ENCODE measurements at places on chromosomes 12 and 14.

DNA sequence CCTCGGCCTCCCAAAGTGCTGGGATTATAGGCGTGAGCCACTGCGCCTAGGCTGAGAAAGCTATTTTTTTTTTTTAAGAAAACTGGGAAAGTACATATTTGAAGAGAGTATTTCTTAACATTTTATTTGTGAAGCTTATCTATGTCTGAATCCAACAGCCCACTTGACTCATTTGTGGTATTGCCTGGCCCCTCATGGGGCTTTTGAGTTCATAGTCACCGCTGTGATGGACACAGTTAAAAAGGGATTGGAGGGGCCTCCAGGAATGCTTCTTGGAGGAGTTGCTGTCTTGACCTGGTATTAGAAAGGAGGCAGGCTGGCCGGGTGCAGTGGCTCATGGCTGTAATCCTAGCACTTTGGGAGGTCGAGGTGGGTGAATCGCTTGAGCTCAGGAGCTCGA is 26.5 kb downstream of the BCL7A start:
- no peak for DNase-seq

DNA sequence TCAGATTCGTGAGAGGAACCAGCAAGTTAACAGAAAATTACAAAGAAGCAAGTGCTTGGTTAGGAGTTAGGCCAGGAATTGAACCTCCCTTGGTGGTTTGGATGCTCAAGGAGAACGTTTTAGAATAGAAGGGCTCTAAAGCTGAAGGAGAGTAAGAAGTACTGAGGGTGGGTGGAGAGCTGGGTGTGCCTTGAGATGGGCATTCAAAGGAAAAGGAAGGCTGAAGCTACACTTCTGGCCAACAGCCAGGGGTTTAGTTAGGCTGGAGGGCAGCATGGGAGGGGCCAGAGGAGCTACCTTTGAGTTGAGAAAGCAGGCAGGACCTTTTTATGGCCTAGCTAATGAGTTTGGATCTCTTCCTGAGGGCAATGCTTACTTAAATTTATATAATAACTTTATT is 421.2 kb downstream of the CCDC91 start:
- no peak for DNase-seq

DNA sequence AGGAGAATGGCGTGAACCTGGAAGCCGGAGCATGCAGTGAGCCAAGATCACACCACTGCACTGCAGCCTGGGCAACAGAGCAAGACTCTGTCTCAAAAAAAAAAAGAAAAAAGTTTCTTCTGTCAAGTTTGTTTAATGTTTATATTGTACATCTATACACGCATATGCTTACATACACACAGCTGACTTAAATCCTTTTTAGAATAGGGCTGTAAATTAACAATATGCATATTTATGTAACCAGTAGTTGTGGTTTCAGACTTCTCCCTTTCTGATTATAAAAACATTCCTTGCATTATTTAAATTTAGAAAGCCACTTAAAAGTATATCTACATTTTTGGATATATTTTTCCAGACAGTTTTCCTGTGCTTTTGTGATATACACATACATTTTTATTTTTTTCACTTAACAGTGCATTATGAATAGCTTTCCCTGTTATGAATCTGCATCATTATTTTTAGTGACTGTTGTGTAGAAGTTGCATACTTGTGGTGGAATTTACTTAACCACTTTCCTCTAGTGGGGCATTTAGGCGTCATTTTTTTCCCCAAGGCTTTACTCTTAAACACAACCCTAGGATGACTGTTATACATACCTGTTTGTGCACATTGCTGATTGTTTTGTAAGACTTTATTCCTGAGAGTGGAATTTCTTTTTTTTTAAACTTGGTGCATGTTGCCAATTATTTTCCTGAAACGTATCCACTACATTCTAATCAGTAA is 29.4 kb downstream of the POLR3B start:
- DNase-seq = no peak

DNA sequence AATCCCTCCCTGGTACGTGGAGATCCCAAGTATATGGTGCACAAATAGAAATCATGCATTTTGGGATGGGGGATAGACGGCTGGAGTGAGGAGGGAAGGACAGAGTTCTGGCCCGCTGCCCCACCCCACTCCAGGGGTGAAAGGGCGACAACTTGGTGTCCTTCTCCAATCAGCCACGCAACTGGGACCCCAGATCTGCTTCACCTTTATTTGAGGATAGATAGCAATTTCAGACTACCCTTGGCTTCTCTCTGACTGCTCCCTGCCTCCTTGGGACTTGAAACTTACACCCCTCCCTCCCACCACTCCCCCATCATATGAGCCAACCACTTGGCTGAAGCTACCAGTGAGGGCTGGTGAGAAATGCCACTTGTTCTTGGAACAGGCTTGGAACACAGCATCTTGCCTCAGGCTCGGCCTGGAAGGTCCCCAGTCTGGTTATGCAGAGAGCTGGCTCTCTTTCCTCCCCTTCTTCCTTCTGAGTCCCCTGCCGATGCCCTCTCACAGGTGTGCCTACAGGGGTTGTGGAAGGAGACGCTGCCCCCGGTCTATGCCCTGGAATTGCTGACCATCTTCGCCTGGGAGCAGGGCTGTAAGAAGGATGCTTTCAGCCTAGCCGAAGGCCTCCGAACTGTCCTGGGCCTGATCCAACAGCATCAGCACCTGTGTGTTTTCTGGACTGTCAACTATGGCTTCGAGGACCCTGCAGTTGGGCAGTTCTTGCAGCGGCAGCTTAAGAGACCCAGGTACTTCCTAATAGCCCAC is 8.1 kb downstream of the OAS3 start:
- DNase-seq = no peak

GRCh38 chr12:46661110-46661845 is 164.5 kb downstream of the SLC38A4 start:
- peak; percentile 72 for DNase-seq

- peak; percentile 63 for DNase-seq
Observed at GRCh38 chr14:70907996-70908934, 1.0 kb downstream of the PCNX1 start.

DNA sequence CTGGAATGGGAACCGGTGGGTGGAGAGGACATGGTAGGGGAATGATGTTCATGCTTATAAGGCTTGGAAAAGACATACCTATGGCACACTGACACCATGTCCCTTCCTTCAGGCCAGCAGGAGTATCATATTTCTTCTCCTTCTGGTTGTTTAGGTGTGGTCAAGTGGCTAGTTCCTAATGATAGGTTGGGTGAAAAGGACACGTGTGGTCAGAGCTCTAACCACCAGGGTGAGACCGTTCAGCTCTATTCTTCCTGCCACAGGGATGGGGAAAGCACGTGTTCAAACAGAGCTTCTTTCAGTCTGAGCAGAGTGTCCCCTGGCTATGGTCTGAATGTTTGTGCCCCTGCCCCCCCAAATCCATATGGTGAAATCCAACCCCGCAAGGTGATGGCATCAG is 209.1 kb downstream of the PAX9 start:
- DNase-seq = no peak

- DNase-seq = no peak
Observed at GRCh38 chr14:87457720-87458119, 535.3 kb downstream of the GALC start.

DNA sequence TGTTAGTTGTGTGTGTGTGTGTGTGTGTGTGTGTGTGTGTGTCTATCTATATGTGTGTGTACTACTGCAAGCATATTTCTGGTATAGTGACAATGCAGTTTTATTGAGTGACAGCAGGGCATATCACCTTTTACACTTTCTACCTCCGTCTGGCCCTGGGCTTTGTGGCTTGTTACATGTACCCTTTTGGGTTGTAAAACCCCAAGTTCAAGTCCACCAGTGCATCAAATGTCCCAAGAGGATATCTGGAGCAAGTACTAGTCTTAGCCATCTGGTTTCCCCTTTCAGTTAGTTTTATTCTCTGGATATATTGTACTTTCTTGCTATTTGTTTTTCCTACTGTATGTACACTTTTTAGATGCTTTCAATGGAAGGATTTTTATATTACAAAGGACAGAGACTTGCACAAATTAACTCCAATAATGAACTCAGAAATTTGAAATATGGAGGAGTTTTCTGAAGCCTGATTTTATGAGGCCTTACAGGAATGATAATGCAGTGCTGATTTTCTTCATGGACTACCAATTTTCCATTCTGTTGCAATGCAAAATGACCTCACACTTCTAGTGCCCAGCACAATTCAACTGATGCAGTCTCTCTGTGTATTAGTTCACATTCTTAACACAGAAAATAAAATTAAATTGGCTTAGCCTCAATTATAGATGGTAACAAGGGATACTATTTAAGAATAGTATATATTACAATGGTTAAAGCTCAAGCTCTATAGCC is 29.1 kb downstream of the SLC16A7 start:
- no peak for DNase-seq

DNA sequence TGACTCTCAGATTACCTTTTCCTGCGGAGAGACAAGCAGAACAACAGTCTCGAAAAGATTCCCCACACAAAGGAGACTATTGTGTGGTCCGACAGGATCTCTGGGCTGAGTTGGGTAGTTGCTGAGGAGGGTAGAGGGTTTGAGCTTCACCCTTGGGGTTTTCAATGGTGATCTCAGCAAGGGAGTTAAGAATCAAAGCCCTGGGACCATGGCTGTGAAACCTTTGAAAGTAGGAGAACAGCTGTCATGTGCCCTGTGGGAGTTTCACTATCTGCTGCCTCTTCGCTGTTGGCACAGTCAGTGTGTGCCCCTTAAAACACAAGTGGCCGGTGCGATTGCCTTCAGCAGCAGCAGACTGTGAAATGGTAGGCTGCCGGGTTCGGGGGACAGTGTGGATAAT is 14.2 kb upstream of the PLEK2 start:
- no peak for DNase-seq

GRCh38 chr12:68998041-68998440 is 65.1 kb upstream of the CPM start:
- no peak for DNase-seq

GRCh38 chr12:106885026-106885425 is 70.7 kb upstream of the TMEM263 start:
- DNase-seq = no peak

DNA sequence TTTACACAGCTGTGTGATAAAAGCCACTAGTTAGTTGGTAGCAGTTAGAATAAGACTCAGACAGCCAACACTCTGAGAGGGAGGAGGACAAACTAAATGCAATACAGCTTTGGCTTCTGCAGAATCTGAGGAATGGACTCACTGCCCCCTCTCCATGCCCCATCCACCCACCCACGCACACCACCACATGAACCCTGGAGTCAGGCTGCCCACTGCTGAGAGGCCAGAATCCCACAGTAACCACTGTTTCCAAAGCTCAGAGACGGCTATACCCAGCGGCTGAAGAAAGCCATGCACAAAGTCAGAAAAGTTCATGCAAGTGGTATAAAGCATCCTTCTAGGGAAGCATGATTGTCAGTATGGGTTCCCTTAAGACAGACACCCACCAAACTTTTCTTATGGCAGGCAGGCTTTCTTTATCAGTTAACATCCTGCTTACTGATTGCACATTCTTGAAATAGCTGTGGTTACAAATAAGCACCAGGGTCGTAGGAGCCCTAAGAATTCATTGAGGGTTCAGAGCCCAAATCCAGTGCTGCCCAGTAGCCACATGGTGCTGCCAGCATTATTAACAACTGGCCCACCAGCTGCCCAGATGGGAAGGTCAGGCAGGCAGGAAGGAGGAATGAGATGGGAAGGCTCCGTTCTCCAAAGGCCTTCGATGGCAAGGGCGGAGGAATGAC is 61.5 kb downstream of the NT5DC3 start:
- DNase-seq = no peak

GRCh38 chr14:72651081-72651480 is 242.8 kb downstream of the DPF3 start:
- DNase-seq = no peak

- DNase-seq = no peak
Observed at GRCh38 chr12:3622021-3622821, 130.7 kb downstream of the CRACR2A start.

- DNase-seq = no peak
Observed at GRCh38 chr14:77106666-77107065, 8.6 kb downstream of the CIPC start.

DNA sequence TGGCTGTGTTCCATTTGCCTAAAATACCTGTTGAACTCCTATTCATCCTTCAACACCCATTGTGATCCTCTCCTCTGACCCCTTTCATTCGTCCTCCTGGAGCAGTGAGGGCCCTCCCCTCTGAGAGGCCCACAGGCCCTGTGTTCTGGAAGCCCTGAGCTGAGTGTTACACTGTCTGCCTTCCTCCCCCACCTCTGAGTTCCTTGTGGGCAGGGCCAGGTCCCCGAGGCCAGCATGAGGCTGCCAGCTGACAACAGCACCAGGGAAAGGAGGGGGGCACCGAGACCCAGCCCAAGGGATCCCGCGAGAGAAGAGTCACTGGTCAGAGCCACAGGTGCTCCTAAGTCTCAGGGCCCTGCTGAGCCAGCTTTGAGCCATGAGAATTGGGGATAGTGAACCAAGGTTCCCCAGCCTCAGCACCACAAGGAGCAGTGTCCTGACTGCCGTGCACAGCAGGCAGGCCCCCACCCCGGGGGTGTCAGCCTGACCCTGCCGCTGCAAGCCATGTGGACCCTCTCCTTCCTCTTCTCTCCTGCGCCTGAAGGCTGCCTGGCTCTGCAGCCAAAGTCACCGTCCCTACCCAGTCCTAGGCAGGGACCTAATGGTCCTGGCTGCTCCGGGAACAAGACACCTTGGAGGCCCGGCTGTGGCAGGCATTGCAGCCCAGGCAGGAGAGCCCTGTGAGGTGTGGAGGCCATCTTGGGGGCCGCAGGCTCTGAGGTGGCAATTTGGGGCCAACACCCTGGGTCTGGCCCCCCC is 52.5 kb downstream of the BEGAIN start:
- DNase-seq = no peak

DNA sequence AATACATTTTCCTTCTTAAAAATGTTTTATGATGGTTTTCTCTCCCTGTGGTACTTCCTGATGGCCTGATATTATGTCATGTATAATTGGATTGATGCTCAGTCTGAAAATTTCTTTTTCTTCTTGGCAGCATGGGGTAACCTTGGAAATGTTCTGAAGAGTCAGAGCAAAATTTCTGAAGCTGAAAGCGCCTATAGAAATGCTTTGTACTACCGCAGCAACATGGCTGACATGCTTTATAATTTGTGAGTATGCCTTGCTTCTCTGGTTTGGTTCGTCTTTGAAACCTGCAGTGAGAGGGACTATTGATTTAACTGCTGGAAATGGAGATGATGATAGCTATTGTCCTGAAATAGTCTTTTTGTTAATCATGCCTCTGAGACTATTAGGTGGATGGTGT is 243.6 kb downstream of the TMTC2 start:
- no peak for DNase-seq
